ENCODE measurements at places on chromosomes 12 and 14.

DNA sequence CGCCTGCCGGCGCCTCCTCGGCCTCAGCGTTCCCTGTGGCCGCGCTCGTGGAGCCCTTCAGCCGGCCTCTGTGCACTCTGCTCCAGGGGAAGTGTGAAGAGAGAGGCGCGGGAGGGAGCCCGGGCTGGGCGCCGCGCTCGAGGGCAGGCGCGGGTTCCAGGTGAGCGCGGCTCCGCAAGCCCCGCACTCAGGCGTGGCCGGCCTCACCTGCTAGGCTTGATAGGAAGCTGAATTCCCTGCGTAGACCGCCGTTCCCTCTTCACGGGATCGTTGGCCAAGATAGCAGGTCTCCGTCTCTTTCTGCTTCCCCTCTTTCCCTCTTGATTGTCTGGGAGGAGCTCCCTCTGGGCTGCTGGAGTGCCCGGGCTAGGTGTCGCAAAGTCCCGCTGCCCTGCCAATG is 89.7 kb downstream of the ASCL4 start:
- DNase-seq: no peak

- no peak for DNase-seq
Measured at GRCh38 chr14:26414926-26415325, 182.9 kb downstream of the NOVA1 start.

DNA sequence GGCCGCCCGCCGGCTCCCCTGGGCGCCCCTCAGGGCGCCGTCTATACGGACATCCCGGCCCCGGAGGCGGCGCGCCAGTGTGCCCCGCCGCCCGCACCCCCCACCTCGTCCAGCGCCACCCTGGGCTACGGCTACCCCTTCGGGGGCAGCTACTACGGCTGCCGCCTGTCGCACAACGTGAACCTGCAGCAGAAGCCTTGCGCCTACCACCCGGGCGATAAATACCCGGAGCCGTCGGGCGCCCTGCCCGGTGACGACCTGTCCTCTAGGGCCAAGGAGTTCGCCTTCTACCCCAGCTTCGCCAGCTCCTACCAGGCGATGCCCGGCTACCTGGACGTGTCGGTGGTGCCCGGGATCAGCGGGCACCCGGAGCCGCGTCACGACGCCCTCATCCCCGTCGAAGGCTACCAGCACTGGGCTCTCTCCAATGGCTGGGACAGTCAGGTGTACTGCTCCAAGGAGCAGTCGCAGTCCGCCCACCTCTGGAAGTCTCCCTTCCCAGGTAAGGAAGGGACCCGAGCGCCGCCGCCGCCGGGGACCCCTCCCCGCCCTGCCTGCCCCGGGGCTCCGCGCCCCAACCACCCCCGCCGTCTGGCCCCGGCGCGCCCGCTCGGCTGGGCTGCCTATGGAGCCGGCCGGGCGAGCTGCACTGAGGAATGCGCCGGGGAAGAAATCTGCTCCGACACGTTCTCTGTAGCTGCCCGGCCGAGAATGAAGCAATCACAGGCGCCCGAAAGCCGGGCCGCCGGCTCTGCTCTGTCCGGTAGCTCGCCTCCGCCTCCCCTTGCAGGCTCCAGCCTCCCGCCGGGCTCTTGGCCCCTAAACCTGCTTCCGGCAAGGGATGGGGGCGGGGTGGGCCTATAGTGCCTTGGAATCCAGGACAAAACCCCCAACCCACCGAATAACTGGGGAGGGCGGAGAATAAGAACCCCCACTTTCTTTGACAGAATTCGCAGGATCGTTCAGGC is 794 bp downstream of the HOXC13 start:
- peak; percentile 55 for DNase-seq

- no peak for DNase-seq
Measured at GRCh38 chr12:101368016-101368415, 39.6 kb downstream of the ARL1 start.

DNA sequence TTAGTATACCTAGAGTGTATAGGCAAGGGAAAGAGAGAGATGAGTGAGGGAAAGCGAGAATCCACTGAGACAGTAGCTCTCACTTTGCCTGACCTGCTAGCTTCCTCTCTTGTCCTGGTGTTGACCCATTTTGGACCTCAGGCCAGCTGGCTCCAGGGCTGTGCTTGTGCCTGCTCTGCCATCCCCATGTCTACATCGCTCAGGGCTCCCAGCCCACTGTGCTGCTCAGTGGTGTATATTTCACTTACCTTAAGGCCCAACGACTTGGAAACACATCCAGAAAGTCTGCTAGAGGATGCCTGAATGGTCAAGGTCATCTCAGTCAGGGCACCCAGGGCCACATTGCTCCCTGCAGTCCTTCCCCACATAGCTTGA is 964 bp upstream of the SERPINA4 start:
- DNase-seq: no peak

DNA sequence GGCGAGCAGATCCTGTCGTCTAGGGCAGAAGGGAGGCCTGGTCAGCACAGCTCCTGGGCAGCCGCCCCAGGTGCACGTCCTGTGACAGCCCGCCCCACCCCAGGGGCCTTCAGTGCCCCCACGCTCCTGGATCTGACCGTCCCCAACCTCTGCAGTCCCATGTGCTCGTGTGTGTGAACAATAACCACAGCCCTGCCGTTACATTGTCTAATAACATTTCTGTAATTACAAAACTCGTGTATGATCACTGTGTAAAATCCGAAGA is 39.8 kb downstream of the CHGA start:
- DNase-seq: no peak

GRCh38 chr14:33634631-33635030 is 316.2 kb downstream of the EGLN3 start:
- peak; percentile 40 for DNase-seq

GRCh38 chr14:33696165-33696564 is 254.7 kb downstream of the EGLN3 start:
- DNase-seq: no peak

GRCh38 chr12:49672301-49673217 is 34.6 kb downstream of the FMNL3 start:
- no peak for DNase-seq

- no peak for DNase-seq
Measured at GRCh38 chr14:29453045-29453444, 474.6 kb downstream of the PRKD1 start.

GRCh38 chr12:51508285-51508684 is 82.7 kb upstream of the SCN8A start:
- DNase-seq: no peak

GRCh38 chr14:65101631-65102440 is 481 bp downstream of the MAX start:
- no peak for DNase-seq

DNA sequence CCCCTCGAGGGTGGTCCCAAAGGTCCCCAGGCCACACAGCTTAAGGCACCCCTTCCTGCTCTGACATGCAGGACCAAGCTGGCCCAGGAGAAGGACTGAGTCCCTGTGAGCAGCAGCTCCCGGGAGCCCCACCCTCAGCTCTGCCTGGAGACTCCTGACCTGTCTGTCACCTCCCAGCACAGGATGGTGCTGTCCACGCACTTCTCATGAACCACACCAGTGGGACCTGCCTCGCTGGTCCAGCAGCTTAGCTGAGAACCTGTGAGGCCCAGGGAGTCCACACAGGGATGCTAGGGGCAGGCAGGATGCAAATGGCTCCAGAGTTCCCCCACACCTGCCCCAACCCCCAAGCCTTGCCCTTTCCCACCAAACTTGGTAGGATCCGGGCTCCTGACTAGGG is 27.7 kb downstream of the CCDC85C start:
- no peak for DNase-seq

DNA sequence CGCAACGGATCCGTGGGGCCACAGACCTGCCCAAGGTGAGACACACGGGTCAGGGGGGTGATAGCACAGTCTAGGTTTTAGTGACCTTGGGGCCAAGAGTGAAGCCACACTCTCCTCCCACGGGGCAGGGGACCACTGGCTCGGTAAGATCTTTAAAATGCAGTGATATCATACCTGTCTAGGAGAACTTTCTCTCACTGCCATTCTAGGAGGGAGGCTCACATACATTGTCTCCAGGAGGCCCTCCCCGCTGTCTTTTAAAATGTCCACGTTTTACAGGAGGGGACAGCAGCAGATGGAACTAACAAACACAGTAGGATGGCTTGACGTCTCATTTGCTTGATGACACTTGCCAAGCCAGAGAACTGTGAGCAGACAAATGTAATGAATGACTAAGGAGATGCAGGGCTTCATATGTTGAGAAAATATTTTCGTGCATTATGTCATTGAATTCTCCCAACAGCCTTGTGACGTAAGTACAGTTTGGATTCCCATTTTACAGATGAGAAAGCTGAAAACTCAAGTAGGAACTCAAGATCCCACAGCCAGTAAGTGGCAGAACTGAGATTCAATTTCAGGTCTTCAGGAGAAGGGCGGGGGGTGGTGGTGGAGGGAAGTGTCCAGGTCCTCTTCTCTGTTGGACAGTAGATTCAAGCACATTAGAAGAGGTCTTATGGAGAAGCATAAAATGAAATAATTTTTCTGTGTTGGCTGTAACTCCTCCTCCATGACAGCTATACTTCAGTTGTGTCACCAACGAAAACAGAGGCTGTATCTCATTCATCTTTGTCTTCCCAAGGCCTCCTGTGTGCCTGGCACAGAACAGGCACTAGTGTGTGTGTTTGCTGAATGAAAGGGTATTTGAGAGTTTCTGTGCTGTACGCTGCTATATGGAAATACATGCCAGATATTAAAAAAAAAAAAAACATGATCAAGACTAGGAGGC is 2.1 kb downstream of the VASH1 start:
- no peak for DNase-seq

GRCh38 chr14:58763210-58763609 is 125.4 kb downstream of the DACT1 start:
- DNase-seq: no peak

- no peak for DNase-seq
Measured at GRCh38 chr12:9719790-9720189, 13.1 kb downstream of the CLECL1 start.

- DNase-seq: no peak
Measured at GRCh38 chr12:100666588-100666987, 93.1 kb downstream of the GAS2L3 start.

GRCh38 chr14:30958555-30959407 is 66.7 kb upstream of the AP4S1 start:
- DNase-seq: no peak

DNA sequence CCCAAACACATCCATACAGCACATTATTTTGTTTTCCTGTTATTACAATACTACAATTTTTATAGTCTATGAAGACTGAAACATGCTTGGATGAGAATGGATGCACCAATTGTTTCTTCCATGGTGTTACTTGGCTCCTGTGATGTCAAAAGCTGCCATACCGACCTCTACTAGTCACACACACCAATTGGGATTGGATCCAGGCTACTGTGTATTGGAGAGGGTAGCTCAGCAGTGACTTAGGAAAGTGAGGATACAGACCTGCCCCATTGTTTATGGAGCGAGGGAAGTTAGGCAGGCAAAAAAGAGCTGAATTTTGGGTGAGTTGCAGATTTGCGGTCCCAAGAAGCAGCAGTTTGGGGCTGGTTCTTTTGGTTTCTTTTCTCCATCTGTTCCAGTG is 30.8 kb upstream of the AKAP6 start:
- peak; percentile 11 for DNase-seq

GRCh38 chr12:120885521-120885920 is 18.6 kb downstream of the SPPL3 start:
- no peak for DNase-seq

GRCh38 chr14:61609884-61610283 is 85.4 kb upstream of the HIF1A start:
- peak; percentile 67 for DNase-seq

GRCh38 chr12:110917961-110918360 is 2.4 kb downstream of the MYL2 start:
- DNase-seq: no peak

GRCh38 chr14:91009501-91010152 is 50.8 kb downstream of the RPS6KA5 start:
- no peak for DNase-seq

GRCh38 chr12:12922191-12922616 is 29.8 kb downstream of the GPRC5D start:
- DNase-seq: peak; percentile 48

GRCh38 chr12:14846042-14846587 is 2.8 kb upstream of the ART4 start:
- no peak for DNase-seq

GRCh38 chr12:65620046-65620445 is 204.2 kb upstream of the HMGA2 start:
- no peak for DNase-seq

- DNase-seq: no peak
Measured at GRCh38 chr12:109140560-109140959, 24.2 kb downstream of the ACACB start.

GRCh38 chr14:68864361-68864750 is 71.5 kb upstream of the ZFP36L1 start:
- DNase-seq: peak; percentile 40

- DNase-seq: no peak
Measured at GRCh38 chr14:90398315-90398839, 1.5 kb downstream of the CALM1 start.

All from AG10803 (cell line).